ENCODE measurements at places on chromosomes 1 and 21.

DNA sequence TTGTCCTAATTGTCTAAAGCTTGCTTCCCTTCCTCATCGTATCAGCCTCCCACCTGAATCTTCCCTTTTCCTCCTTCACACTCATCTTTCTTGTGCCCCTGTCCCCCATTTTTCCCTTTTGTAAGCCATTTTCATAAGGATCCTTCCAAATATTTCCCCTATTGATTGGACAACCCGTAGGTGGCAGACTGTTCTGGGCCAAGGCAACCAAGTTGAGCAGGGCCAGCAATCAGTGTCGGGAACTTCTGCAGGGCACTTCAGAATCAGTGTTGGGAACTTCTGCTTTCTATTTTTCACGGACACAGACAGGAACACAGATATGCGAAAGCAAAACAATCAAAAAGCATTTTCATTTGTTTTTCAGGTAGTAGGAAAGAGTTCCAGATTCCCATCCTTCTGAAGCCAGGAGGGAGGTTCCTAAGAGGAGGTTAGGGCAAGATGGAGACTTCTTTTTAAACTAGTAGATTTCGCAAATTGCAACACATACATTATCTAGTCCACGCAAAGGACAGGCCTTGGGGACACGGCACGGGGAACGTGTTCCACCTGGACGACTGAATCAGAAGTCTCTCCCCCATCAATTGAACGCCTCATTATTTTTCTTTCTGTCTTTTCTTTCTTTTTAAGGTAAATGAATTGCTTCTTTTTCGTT, 691 bp upstream of the MPZL1 start:
- peak; percentile 59 for DNase-seq

GRCh38 chr1:73026114-73026513, 743.8 kb upstream of the NEGR1 start:
- no peak for DNase-seq

DNA sequence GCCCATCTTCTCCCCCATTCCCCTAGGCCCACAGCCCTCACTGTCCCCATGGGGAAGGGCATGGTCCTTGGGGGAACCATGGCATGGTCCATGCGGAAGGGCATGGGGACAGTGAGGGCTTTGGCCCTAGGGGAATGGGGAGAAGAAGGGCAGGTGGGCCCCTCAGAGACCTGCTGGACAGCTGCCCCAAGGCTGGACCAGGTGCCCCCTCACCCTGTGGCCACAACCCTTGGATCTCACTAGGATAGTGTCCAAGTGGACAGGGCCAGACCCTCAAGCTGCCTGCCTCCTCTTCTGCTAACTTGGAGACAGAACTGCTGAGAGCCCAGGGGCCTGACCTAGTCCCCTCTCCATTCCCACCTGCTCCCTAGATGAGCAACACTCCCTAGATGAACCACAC, 12.4 kb upstream of the SMYD3 start:
- no peak for DNase-seq

- no peak for DNase-seq
Observed at GRCh38 chr1:110650609-110651008, 24.1 kb downstream of the KCNA3 start.

- no peak for DNase-seq
Observed at GRCh38 chr1:20499718-20500117, 8.2 kb downstream of the MUL1 start.

DNA sequence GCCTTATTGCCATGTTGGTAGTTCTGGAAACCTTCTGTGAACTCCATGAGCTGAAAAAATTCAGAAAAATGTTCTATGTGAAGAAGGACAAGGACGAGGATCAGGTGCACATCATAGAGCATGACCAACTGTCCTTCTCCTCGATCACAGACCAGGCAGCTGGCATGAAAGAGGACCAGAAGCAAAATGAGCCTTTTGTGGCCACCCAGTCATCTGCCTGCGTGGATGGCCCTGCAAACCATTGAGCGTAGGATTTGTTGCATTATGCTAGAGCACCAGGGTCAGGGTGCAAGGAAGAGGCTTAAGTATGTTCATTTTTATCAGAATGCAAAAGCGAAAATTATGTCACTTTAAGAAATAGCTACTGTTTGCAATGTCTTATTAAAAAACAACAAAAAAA, 57.4 kb downstream of the KCNK1 start:
- DNase-seq: no peak

GRCh38 chr1:94115900-94116436, 5.0 kb downstream of the ABCA4 start:
- no peak for DNase-seq

DNA sequence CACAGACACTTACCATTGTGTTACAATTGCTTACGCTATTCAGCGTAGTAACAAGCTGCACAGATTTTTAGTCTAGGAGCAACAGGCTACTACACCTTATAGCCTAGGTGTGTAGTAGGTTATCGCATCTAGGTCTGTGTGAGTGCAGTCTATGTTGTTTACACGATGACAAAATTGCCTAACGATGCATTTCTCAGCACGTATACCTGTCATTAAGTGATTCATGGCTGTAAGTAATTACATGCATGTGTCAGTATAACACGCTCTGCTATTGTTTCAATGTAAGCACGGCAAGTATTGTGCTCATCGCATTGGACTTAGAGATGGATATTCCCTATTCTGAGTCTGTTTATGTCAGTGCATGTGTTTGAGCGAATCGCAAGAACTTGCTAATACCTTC, 15.7 kb upstream of the ZBTB18 start:
- DNase-seq: no peak

DNA sequence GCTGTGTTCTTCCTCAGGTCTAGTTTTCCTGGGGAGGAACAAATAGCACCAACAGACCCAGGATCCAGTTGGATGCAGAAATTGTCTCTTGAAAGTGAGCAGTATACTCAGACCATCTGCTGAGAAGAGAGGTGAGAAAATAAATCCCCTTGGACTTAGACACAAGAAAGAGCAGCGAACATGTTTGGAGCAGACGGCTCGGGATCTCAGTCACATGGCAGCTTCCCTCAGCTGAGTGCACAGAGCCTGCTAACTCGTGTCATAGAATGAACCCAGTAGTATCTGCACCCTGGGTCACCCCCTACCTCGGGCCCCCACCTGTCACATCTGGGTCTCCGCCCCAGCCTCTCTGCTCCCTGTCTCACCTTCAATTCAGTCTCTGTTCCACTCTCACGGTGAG, 115.6 kb downstream of the CCDC185 start:
- no peak for DNase-seq

DNA sequence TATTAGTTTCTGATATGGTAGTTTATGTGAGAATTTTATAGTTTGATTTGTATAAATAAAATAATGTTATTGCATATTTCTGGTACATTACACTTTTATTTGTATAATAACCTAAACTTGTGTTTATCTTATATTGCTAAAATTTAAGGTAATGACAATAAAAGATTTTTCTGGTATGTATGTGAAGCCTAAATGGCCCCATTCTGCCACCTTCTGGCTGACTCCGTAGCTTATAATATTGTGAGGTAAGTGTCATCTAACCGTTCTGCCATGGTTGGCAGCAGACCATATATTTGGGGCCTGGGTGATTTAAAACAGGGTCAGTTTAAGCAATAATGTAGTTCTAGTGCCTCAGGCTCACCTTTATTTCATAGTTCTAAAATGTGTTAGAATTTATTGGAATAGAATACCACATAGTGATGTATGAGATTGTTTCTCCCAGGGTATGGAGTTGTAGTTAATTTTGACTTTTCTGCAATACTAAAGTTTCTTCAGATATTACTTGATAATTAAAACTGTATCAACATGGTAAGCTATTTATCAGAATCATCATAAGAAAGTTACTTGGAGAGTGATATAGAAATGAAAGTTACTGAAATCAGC, 21.2 kb upstream of the PRKACB start:
- peak; percentile 60 for DNase-seq

DNA sequence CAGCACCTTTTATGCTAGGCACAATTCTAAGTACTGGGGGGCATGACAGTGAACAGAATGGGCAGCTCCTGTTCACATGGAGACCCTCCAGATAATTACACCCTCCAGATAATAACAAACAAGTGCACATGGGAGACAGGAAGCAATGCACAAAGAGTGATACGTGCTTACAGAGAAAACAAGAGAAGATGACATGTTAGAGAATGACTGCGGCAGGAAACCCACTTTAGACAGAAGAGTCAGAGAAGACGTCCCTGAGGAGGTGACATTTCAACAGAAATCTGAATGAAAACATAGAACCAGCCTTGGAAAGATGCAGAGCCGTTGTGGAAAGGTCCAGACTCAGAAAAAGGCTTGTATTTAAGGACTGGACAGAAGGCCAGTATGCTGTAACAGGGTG, 54.7 kb upstream of the ARTN start:
- no peak for DNase-seq

GRCh38 chr1:202155478-202156021, 4.9 kb downstream of the PTPN7 start:
- no peak for DNase-seq

DNA sequence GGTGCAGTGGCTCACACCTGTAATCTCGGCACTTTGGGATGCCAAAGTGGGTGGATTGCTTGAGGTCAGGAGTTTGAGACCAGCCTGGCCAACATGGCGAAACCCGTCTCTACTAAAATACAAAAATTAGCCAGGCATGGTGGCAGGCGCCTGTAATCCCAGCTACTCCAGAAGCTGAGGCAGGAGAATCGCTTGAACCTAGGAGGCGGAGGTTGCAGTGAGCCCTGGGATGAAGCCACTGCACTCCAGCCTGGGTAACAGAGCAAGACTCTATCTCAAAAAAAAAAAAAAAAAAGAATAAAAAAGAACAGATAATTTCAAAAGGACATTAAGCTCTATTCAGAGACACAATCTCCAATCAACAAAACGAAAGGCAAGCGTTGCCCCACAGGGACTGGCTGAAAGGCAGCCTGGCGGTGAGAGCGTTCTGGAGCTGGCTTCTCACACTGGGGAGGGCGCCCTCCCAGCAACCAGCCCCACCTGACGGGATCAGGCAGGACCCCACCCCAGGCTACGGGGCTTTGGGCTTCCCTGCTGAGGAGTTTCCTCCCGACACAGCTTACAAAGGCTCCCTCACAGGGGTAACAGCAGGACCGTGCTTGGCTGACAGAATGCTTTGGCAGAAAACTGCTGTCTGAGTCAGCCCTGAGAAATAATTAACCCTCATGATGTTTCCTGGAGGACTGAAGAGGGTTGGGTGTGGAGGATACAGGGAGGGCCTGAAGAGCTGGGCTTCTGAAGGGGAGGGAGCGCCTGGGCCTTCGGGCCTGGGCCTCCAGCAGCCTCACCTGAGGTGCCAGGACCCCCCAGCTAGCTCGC, 31.1 kb upstream of the SRP9 start:
- peak; percentile 90 for DNase-seq

GRCh38 chr1:68725001-68725752, 228.3 kb upstream of the DEPDC1 start:
- peak; percentile 36 for DNase-seq

GRCh38 chr1:38605063-38605462, 254.5 kb downstream of the RRAGC start:
- DNase-seq: no peak

GRCh38 chr21:31537872-31538576, 121.5 kb upstream of the SOD1 start:
- DNase-seq: no peak

- DNase-seq: no peak
Observed at GRCh38 chr21:44260066-44260465, 1.6 kb downstream of the DNMT3L start.

DNA sequence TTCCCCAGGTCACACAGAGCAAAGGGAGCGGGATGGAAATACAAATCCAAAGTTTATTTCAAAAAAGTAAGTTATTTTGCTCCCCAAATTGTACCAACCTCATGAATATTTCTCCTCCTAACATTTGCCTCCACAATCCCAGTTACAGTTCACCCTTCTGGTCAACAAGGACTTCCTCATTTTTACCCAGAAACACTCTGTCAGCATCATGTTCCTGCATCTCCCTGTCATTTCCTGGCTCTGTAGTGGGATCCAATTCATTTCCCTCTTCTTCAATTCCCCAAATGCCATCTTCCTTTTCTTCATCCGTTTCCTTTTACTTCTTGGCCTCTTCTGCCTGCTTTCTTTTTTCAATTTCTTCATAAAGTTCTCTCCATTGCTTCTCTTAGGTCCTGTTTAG, 32.0 kb upstream of the EPS15 start:
- DNase-seq: no peak

Data from femur (tissue), 1 donor.